Hematopoietic multipotent progenitor cell treated with erythropoietin and hydrocortisone succinate and interleukin-3 and kit ligand, for 6 days (in vitro differentiated cells): ENCODE measurements at places on chromosomes 16 and 17.

GRCh38 chr17:78316867-78317789, 42.7 kb downstream of the SOCS3 start:
- DNase-seq: peak; percentile 21

GRCh38 chr17:81998212-81998611, 20.8 kb downstream of the ASPSCR1 start:
- DNase-seq: no peak

DNA sequence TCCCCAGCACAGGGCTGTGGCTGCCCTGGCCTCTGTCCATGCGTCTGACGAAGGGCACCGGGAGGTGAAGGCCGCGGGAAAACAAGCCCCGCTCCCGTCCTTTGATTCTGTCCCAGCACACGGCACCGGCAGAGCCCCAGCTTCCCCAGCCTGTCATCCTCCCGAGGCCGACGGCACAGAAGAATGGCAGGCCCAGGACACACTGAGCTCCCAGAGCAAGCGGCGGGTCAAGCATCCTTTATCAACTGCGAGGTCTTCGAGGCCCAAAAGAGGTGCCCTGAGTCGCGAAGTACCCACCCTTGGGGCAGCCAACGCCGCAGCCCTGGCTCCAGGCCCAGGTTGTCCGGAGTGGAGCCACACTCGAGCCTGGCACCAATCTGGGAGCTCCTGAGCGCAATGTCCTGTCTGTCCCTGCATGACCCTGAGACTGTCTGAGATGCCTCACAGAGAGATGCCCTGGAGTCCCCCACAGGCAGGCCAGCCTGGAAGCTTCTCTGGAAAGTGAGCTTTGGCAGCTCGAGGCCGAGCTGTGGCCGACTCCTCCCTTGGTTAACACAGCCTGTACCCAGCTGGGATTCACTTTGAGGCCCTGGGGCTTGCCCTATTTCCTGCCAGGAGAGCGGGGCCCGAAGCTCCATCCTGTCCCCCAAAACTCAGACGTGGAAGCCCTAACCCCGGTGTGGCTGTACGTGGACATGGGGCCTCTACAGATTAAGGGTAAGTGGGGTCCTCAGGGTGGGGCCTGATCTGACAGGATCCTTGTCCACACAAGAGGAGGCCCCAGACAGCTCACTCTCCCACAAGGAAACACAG, 23.3 kb downstream of the SLC7A5 start:
- no peak for DNase-seq

- no peak for DNase-seq
Observed at GRCh38 chr17:20083156-20083859, 74.1 kb downstream of the SPECC1 start.

DNA sequence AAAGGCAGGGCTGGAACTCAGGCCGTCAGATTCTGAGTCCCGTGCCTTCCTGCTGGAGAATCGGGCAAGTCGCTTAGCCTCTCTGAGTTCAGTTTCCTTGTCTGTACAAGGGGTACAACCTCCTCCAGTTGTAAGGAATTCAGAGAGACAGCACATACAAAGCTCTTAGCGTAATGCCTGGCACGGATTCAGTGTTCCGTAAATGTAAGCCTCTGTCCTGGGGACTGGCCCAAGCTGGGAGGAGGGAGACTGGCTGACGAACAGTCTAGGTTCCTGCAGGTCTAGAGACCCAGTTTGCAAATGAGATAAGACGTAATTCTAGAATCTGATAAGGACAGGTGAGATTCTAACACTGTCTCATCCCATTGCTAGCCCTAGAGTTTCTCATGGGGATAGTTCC, 9.9 kb downstream of the METTL22 start:
- DNase-seq: no peak

- no peak for DNase-seq
Observed at GRCh38 chr16:84942786-84943185, 68.5 kb downstream of the ZDHHC7 start.

GRCh38 chr17:78853926-78854394, 13.3 kb upstream of the USP36 start:
- DNase-seq: peak; percentile 65

GRCh38 chr16:84498223-84498610, 6.2 kb downstream of the MEAK7 start:
- no peak for DNase-seq

- DNase-seq: no peak
Observed at GRCh38 chr17:30552994-30553566, 75.9 kb downstream of the GOSR1 start.

GRCh38 chr16:4894276-4895150, 42.4 kb downstream of the PPL start:
- DNase-seq: peak; percentile 18

GRCh38 chr17:34859652-34860051, 101.6 kb downstream of the CCT6B start:
- DNase-seq: no peak

DNA sequence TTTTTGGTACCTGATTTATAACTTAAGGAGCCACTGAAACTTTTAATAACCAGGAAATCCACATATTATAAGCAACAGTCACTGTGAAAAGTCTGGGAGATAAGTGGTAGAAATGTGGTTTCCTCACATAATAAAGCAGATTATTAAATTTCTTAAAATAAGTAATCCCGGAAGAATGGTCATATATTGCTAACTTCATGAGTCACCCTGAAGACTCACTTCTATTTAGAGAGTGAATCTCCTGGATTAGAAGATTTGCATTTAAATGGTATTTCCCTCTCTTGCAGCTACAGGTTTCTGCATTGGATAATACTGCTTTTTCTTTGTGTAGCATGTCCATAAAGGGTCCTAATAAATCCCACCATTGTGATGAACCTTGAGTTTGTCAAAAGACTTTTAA, 1286.8 kb upstream of the CDH8 start:
- no peak for DNase-seq

DNA sequence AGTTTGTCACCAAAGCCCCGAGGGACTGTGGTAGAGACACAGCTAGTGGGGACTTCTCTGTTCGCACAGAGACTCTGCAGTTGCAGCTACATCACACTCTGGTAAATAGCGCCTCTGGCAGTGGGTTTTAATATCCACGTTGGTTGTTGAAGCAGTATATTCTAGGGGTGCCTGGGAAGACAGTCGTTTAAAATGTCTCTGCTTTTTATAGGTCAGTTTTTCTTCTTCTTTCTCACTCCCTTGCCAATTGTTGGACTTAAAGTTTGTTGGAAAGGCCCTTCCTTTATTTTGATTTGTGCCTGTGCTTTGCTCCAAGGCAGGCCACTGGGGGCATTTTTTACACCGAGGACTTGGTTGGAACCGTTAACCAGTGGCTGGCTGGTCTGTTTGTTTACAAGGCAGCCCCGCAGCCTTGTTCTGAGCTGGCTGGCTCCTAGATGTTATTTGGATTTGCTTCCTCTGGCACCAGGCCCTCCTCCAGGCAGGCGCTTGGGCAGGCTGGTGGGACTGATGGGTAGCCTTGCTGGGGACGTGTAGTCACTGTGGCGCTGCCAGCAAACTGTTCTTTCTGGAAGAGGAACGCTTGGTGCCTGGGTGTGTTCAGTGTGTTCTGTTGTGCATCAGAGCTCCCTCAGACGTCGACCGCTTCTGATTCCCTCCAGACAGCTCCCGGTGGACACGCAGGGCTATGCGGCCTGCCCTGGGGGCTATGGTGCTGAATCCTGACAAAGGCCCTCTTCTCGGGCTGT, 218.2 kb upstream of the CHMP6 start:
- no peak for DNase-seq

- DNase-seq: peak; percentile 79
Observed at GRCh38 chr16:89315791-89316581, 98.5 kb downstream of the ZNF778 start.

DNA sequence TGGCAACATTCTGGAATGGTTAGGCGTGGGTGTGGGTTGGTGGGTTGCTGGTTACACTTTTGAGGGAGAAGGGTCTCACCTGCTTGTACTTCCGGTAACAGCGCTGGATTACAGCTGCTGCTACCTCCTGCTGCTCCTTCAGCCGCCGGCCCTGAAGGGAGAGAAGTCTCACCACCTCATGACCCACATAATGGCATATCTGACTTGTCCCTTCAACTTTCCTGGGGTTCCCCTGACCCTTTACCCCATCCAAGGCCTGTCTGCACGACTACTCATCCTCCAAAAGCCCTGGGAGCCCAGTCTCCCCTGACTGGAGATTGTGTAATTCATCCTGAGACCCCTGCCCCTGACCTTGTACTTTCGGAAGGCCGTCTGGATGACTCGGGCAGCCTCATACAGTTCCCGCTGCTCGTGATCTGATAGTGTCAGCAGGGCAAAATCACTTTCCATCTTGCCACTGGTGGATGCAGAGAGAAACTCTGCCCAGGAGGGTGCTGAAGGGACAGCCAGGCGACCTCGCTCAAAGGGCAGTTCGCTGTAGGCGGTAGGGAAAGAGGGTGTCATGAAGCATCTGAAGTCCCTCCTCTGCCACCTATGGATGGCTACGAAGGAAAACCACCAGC, 2.0 kb upstream of the SPAG7 start:
- DNase-seq: no peak

DNA sequence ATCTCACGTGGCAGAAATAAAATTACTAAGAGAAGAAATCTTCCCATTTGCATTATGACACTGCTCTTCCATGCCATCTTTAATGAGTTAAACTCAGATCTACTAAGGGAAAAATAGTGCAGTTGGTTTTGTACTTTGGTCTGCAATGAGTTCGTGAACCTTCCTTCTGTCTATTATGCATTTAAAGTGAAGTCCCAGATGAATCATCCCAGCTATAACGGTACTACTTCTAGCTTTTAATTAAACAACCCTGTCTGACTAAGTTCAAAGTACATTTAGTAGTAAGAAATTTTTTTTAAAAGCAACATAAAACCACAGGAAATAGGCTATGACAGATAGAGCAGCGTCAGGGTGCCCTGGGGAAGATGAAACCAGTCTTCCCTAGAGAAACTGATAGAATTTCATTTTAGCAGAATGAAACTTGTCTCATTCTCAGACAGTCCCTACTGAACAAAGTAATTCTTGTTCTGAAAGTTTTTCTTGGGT, 1.8 kb downstream of the TMIGD1 start:
- peak; percentile 22 for DNase-seq

DNA sequence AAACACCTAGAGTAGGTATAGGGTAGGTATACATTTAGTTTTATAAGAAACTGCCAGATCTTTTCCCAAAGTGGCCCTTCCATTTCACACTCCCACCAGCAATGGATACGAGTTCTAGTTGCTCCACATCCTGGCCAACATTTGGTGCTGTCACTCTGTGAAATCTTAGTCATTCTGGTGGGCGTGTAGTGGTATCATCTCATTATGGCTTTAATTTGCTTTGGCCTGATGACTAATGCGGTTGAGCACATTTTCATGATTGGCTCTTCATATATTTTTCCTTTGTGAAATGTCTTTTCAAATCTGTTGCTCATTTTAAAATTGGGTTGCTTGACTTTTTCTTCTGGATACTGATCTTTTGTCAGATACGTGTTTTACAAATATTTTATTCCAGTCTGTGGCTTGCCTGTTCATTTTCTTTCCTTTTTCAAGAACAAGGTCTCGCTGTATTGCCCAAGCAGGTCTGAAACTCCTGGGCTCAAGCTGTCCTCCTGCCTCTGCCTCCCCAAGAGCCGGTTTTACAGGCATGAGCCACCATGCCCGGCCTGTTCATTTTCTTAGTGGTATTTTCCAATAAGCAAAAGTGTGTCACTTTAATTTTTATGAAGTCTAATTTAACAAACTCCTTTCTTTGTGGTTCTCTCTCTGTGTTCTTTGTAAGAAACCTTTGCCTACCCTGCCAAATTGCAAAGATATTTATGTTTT, 192.4 kb downstream of the SEC14L1 start:
- DNase-seq: no peak

- DNase-seq: no peak
Observed at GRCh38 chr17:17842111-17842876, 5.5 kb upstream of the SREBF1 start.

GRCh38 chr16:81745704-81746558, 33.2 kb upstream of the PLCG2 start:
- DNase-seq: peak; percentile 90

DNA sequence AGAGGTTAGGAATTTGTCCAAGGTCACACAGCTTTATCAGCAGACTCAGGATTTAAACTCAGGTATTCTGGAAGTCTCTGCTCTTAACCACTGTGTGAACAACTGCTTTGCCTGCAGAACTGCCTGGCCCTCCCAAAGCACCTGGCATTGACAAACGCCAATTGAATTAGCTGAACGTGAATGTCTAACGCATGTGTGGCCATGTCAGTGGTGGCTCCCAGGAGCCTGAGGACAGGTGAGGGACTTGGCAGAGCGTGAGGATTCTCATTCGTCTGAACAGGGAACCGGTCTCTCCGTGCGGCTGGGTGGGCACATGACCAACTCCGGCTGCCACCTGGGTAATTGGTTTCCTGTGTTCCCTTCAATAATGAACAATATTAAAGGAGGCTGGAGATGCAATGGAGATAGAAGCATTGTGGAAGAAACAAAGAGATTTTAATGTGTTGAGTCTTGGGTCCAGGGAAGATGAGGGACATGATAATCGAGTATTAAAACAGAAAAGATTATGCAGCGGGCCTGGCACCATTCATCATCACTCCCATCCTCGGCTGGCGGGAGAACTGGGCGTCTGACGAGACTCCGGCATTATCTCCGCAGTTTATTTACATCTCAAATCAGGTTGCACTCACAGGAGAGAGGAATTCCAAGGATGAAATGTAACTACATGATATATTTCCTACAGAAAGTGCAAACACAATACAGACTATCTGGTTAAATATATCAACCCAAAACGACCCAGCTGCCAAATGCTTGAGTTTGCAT, 113.5 kb downstream of the NPIPB5 start:
- no peak for DNase-seq

DNA sequence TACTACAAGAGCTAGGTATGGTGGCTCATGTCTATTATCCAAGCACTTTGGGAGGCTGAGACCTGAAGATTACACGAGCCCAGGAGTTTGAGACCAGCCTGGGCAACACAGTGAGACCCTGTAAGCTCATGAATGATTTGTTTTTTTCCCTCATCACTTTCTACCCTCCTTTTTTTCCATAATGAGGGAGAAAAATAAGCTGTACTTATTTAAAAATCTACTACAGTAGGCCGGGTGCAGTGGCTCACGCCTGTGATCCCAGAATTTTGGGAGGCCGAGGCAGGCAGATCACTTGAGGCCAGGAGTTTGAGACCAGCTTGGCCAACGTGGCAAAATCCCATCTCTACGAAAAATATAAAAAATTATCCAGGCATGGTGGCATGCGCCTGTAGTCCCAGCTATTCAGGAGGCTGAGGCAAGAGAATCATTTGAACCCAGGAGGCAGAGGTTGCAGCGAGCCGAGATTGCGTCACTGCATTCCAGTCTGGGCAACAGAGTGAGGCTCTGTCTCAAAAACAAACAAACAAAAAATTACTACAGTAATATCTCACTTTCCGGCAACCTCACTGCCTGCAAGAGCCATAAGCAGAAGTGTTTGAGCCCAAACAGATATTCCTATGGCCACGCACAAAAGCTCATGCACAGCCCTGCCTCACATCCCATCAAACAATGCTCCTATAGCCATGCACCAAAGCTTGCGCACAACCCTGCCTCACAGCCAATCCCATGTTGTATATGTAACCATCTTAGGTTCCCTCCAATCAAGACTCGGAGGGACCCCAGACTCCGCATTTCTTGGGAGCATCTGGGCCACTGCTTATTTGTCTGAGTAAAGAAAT, 37.4 kb downstream of the TK2 start:
- DNase-seq: no peak

DNA sequence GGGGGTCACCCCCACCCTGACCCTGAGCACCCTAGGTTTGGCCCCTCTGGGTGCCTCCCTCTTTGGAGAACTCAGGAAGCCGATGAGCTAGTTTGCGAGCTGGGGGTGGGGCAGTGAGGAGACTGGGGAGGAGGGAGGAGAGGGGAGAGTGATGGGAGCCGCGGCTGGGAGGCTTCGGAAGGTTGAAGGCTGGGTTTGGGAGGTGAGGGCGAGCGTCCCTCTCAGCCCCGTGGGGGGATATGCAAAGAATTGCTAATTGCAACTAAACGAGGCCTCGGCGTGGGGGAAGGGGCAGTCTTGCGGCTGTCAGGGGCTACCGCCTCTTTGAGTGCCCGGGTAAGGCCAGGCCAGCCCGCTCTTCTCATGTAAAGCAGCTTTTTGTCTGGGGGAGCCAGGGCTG, 17.6 kb upstream of the FZD2 start:
- DNase-seq: no peak
